ENCODE measurements at places on chromosomes 6 and 20. TPM values are rescaled to one million over a fixed set of nuclear protein-coding genes. Genes with fewer than 3 reads are reported as not detected.

Gene IL17A
- not detected for polyA plus RNA-seq

Gene PRPH2
- polyA plus RNA-seq, result 15.0 TPM

Gene LHFPL5
- not detected for polyA plus RNA-seq

Gene AVP
- polyA plus RNA-seq, result not detected

Gene PTPRK
- polyA plus RNA-seq, result 48.3 TPM

- DNase-seq, result no peak
These were observed 20.5 kb downstream of the RSPH9 start for GRCh38 chr6:43665376-43665775.

DNA sequence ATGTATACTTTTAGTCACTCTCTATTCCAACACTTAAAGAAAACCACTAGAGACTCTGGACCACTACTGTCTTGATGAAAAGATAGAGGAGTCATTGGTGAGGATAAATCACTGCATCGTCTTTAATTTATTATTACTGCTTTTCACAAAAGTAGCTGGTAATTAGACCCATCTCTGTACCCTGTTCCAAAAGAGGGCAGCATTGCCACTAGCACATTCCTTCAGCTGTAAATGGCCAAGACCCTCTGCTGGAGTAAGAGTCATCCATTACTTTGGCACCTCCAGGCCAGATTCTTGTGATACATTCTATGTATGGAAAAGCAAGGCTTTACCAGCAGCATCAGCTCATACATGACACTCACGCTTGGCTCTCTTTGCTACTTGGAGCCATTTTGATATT, 49.5 kb upstream of the PREP start:
- no peak for DNase-seq

- DNase-seq, result no peak
These were observed 243.3 kb downstream of the EPHA7 start for GRCh38 chr6:93176070-93176469.

DNA sequence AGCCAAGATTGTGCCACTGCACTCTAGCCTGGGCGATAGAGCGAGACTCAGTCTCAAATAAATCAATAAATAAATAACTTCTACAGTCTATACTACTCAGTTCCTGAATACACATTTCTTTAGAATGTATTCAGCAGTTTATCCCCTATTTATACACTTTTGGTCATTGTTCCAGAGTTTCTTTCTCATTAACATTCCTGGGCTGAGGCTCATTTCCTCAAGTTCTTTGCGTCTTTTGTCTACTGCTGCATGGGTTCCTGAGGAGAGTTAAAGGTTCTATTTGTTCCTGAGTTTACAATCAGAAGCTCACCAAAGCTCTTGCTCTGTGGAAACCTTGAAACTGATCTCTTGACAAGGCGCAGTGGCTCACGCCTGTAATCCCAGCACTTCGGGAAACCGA, 37.7 kb upstream of the SASH1 start:
- DNase-seq, result no peak

DNA sequence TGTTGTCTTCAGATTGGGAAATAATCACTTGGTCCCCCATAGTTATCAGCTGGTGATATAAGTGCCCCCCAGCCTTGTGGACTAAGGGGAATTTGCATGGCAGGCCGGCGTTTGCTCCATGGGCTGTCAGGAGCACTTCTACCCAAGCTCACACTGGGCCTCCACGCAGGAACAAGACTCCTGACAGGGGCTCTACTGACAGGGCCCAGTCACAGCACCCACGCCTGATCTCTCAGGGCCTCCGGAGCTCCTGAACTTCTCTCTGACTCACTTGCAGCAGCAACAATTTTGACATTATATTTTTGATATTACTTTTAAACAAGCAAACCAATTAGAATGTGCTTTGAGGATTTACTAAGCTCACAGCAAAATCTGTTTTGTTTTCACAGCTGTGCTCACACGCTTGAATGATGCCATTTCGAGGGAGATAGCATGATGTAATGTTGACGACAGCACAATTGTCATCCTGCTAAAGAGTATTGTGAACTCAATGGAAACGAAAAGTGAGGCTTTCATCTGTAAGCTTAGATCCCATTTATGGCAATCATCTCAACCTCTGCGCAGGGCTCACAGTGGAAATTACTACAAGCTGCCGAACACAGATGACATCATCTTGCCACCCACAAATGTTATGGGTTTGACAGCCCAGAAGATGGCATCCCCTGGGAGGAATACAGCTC, 28.7 kb upstream of the TXNDC5 start:
- DNase-seq, result peak; percentile 30

- DNase-seq, result no peak
These were observed 599.1 kb downstream of the QKI start for GRCh38 chr6:164013480-164014208.

DNA sequence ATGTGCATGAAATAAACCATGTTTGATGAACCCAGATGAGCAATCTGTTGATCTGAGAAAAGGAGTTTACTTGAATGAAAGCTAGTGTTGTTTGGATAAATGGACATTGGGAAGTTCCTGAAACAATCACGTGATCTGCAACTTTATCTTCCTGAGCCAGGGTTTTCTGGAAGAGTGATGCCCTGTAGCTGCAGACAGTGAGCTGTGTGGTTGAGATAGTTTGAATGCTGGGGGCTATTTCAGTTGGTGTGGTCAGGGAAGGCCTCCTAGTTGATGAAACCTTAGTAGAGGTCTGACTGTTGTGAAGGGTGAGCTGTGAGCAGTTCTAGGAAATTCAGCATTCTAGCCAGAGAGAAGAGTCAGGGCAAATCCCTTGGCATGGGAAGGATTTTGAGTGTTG, 643.7 kb downstream of the UTRN start:
- no peak for DNase-seq

GRCh38 chr20:51420805-51421204, 121.7 kb downstream of the NFATC2 start:
- DNase-seq, result no peak

All from cardiac muscle cell (in vitro differentiated cells and primary cell).